CD4-positive, alpha-beta T cell treated with Interleukin-12 subunit alpha and Interleukin-12 subunit beta, for 1 hour (primary cell): ENCODE measurements at places on chromosomes 1 and 21.

- no peak for DNase-seq
Observed at GRCh38 chr1:193014400-193014799, 44.8 kb downstream of the UCHL5 start.

DNA sequence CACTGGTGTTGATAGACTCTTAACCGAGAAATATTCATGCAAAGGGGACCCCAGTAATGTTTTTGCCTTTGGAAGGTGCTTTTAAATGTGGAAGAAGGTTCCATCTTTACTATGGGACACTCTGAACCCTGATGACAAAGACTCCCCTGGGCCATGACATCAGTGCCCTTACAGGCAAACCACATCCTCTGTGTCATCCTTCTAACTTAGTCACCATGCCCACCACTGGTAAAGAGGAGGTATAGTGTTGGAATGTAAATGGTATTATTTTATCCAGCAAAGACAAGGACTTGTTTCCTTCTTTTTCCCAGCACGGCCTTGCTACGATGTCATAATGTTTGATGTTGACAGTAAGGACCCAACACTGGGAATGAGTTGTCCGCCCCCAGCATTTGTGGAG, 12.6 kb downstream of the METTL13 start:
- DNase-seq: no peak

DNA sequence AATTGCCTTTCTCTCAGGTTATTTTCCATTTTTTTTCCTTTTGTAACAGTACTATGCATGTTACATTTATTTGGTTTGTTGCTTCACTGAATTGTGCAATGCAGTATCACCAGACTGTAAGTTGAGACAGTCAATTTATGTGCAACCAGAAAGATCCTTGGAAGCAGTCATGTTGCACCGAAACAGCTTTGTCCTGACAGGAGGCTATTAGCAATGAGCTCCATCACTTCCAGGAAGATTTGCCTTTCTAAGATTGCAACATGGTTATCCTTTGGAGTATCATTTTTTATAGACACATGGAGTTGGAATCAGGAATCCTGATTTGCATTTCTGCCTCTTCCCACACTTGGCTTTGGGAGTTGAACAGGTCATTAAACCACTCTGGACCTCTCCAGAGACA, 84.5 kb upstream of the ST6GALNAC5 start:
- no peak for DNase-seq

DNA sequence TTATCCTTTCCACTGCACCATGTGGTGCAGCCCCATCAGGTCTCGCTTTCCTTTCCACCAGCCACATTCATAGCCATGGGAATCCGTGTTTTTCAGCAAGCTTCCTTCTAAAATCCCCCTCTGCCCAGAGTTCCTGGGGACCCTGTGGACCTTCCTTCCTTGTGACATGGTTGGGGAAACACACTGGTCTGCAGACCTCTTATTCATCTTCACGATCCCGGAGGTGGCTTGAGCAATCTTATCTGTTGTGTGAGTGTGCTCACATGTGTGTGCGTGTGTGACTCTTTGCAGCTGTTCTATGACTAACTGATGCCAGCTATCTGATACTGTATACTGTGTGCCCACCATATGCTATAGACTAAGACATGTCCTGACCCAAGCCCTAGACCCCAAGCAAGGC, 15.6 kb upstream of the IL10 start:
- no peak for DNase-seq

DNA sequence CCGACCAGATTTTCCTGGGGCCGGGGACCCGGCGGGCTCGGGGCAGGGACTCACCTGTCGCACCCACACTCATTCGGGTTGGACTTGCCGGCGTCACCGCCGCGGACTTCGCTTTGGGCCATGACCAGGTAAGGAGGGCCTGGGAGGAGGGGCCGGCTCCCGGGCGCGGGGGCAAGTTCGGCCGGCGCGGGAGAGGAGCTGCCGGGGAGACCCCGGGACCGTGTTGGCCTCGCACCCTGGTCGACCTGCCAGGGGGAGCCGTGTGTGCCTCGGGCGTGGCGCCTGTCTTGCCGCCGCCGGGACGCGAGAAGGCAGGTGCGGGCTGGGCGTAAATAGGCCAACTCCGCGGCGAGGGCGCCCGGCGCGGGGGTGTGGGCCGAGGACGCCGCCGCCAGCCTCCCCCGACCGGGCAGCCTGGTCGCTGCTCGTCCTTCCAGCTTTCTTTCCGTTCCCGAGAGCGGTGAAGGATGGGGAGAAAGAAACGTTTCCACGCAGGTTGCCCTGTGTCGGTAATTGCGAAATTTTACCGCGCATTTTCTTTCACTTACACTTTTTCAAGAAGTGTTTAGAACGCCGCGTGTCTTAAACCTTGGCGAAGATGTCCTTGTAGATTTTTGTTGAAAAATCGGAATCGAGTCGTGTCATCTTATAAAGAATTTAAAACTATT, 558 bp downstream of the USP1 start:
- DNase-seq: peak; percentile 47

GRCh38 chr1:89085781-89086180, 20.8 kb upstream of the GBP1 start:
- peak; percentile 77 for DNase-seq

GRCh38 chr1:150826299-150826698, 18.2 kb upstream of the CTSK start:
- no peak for DNase-seq

DNA sequence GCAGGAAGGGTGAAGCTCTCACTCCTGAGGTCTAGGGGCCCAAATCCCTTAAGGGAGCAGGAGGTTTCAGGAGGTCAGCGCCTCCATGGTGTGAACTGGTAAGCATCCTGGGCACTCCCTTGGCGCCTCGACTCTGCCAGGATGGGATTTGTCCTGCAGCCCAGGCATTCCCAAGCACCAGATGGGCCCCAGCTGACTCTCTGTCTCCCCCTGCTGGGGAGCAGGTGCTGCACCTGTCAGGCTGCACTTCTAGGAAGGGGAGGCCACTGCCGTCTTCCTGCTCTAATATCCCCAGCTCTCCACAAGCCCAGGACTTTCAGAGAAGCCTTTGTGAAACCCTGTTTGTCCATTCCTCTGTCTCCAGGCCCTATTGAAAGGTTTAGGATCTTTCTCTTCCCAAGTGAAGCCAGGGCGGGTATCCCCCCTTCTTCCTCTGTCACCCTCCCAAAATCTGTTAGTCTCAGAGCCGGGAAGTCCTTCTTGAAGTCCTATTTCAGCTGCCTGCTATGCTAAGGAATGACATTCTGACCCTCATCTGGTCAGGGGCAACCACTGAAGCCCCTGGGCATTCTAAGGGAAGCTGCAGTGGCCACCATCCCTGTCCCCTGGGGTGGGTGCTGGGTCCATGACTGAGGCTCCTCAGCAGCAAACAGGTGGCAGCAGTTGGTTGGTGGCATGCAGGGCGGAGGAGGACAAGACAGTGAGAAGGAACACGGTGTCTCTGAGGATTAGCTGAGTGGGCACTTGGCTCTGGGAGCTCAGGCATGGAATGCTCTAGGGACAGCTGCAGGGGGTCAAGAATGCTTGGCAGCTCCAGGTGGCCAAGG, 3.2 kb downstream of the MYBPH start:
- peak; percentile 26 for DNase-seq

DNA sequence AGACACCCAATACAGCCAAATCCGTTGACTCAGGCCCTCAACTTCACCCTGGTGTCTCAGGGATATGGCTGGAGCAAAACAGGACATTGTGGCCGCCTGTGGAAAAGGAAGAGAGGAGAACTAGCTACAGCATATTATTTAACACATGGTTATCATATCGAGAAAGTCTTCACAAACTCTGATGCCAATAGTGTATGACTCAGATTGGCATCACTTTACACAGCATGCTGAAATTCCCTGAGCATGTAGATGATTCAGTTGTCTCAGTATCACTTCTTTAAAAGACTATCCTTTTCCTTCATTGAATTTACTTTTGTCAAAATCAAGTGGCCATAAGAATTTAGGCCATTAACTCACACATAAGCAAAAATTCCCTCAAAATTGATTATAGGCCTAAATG, 20.1 kb downstream of the HSD3B2 start:
- no peak for DNase-seq

DNA sequence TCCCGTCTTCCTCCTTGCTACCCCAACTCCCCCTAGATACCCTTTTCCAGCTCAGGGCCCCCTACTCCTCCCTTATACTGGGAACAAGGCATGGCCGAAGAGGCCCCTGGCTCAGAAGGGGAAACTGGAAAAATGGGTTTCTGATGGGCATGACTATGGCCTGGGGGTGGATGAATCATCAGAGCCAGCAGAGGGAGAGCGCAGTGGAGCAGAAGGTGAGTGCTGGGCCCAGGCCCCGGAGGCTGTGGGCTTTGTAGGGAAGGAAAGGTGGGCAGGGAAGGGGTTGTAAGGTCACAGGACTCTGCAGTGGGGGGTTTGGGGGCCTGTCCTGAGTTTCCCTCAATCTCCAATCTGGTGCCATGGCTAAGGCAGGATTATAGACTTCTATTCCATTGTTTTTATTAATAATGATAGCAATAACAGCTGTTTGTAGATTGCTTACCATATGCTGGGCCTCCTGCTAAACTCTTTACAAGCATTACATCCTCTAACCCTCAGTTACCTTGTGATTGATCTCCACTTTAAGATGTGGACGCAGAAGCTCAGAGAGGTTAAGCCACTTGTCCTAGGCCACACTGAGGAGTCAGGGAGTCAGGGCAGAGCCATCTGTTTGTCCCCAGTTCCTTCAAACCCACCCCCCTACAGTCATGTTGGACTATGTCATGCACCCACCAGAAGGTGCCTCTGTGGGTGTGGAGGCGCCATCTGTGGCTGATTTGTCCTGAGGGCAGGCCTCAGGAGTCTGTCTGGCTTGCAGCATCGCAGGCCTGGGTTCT, 36.2 kb upstream of the ZNF362 start:
- no peak for DNase-seq

GRCh38 chr1:85894651-85895050, 186.4 kb upstream of the ZNHIT6 start:
- no peak for DNase-seq
